ENCODE measurements at places on chromosomes 3 and 15.

- no peak for DNase-seq
Observed at GRCh38 chr3:196942915-196943277, 568 bp upstream of the NCBP2 start.

DNA sequence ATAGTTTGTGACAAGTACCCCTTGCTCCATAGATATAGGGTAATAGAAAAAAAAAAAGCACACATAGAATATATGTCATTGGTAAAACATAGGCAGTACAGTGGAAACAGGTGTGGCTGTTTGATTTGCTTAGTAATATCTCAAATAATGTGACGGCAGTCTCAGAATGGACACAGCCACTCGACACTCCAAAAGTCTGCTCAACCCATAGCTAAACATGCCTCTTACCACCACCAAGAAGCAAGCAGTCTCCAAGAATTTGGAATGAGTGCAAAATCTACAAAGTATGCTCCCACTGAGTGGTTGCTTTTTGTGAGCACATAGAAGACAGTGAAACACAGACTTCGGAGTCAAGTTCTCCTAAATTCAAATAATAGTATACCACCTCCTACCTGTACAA, 43.0 kb downstream of the RAB27A start:
- DNase-seq = no peak

DNA sequence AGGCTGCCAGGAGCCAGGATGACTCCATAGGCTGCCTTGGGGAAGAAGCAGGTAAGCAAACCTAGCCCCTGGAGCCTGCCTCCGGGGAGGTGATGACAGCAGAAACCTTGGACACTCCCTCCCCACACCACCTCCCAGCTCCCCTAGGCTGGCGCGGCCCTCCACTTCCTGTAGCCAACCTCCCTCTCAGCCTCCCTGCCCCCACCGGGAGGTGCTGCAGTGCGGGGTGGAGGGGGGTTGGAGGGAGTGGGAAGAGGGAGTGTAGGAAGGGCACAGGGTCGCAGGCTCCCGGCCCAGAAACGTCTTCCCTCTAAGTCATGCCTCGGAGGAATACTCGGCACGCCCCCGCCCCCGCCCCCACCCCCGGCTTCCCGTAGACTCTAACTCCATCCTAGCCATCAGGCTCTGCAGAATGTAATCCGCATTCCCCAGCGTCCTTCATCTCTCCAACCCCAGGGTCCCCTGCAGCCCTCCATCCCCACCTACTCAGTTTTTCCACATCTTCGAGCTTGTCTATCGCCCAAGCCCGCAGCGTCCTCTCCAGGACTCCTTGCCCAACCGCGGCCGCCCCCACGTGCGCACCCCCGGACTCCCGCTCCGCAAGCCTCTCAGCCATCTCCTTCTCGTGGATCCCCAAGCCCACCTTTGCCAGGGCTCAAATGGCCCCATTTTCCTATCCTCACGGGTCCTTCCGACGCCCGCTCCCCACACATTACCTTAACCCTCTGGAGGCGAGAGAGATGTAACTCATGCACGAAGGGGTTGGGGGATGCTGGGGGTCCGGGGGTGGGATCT, 528 bp downstream of the LPCAT4 start:
- peak; percentile 48 for DNase-seq

DNA sequence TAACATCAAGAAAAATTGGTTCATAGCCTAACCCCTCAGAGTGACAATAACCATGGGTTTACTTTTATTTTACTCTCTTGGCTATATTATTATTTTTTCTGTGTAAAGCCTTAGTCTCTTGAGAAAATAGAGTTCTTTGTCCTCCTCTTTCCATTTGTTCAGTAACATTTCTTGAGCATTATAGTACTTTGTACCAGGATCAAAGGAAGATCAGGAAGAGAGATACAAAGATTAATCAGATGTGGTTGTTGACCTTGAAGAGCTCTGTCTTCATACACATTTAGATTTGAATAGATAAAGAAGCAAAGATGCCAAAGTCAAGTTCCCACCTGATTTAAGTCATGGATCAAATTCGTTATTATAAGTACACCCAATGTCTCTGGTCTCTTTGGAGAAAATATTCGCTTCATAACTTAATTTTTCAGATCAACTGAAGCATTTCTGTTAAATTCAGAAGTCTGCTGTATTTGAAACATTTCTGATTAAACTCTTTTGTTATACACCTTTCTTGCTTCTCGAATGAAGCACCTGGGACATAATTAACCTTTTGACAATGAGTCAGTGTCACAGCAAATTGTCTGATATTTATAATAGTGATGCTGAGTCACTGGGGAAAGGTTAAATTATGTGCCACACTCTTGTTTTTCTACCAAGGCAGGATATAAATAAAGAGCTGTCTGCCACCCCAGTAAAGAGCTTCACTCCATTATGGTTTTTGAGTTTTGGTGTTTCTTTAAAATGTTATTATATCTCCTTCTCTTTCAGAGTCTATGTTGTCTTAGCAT, 100.2 kb downstream of the GHSR start:
- DNase-seq = no peak

- no peak for DNase-seq
Observed at GRCh38 chr3:179398574-179399231, 51.2 kb downstream of the MFN1 start.

DNA sequence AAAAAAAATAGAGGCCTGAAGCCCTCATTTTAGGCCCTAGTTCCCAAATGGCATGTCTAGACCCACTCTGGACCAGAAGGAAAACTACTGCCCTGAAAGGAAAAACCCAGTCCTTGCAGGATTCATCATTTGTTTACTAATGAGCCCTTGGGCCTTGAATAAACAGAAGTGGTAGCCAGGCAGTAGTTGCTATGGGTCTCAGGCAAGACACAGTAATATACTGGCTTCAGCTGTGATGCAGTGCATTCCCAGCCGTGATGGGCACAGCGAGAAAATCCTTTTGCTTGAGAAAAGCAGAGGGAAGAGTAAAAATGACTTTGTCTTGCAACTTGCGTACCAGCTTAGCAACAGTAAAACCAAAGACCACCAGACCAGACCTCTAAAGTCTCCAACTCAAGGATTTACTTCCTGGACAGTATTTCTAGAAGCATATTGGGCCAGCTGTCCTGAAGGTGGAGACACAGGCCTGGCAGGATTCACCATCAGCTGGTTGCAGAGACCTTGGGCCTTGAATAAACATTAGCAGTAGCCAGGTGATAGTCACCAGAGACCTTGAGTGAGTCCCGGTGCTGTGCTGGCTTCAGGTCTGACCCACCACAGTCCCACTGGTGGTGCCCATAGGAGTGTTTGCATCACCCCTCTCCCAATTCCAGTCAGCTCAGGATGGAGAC, 208.3 kb upstream of the SLITRK3 start:
- DNase-seq = no peak

DNA sequence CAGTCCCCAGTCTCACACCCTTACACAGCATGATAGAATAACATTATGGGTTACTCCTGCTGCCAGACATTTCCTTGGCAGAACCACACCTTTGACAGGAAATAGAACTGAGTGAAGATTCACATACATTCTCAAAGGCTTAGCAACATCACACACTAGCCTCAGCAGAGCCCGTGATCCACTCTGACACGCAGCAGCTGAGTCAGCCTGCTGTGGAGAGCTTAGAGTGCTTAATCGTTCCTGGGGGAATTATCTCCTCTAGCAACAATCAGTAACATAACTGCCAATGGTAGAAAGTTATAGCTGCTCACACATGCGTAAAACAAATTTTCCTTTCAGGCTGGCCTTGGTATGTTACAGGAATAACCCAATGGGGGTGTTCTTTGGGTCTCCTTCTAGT, 382.1 kb downstream of the GAP43 start:
- DNase-seq = no peak

- DNase-seq = no peak
Observed at GRCh38 chr15:51356983-51357382, 15.5 kb downstream of the GLDN start.

- no peak for DNase-seq
Observed at GRCh38 chr3:149384911-149385321, 7.5 kb upstream of the TM4SF1 start.

DNA sequence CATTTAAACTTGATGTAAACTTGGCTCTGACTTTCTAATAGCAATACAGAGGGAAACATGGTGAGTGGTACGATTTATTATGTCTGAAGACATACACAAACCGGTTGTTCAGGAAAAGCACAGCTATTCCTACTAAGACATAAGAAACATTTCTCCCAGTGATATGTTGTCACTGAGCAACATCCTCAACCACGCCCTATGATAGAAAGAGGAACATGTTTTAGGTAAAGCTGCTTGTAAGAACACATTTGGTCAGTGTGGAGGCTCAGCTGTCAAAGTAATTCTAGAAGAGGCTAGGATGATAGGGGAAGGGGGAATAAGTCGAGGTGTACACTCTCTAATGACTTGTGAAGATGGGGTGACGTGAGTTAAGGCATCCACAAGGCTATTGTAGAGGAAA, 42.7 kb upstream of the B3GNT5 start:
- no peak for DNase-seq

DNA sequence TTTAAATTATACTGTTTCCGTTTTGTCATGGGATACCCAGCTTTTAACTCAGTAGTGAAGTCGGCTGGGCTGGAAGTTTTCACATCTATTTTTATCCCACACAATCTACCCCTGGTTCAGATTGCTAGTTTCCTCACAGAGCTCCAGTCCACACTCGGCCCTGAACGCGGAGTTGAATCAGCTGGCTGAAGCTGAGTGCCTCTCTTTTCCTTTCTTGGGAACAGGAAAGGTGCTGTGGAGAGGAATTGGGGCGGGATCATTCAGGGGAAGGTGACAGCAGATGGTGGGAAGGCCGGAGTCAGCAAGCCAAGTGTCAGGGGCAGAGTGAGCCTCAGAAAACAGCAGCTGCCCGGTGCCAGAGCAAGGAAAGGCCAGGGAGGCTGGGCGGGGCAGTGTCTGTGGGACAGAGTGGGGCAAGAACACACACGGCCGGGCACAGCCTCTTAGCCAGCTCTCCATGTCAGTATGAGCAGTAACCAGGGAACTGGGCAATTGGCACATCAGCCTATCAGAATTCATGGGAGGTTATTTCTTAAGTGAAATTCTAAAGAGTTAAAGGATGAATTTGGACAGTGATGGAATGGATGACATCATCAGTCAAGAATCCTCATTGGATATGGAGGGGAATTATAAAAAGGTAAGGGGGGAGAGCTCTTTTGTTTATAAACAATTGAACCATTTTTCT, 135.7 kb upstream of the IL12A start:
- DNase-seq = no peak

GRCh38 chr15:89490081-89490813, 6.1 kb downstream of the RHCG start:
- DNase-seq = no peak

DNA sequence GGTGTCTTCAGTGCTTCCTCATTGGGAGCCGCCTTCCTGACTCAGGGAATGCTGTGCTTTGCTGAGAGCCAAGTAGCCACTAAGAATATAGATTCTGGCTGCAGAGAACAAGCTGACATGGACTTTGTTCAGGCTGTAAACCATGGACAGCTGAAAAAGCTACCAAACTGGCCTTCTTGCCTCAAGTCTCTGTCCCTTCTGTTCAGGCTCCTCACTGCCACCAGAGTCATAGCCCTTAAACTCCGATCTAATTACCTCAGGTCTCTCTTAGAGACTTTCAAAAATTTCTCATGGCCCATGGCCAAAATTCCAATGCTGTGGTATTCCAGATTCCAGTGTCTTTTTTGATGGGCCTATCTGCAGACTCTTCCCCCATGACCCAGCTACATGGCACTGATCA, 19.4 kb upstream of the PTX3 start:
- DNase-seq = no peak

DNA sequence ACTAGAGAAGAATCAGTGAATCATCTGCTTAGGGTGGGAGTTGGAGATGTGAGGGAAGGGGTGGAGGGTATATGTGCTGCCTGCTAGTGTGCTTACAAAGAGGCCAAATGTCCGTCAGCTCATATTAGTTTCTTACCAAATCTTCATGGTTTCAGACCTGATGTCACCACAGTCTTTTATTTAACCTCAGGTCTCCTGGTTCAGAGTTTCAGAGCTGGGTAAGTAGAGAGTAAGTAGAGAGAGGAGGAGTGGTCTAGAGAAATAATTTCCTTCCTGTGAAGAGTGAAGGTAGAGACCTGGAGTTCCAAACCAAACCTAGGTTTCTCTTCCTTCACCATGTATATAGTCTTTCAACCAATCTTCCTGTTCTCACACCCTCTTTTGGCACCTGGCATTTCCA, 17.5 kb upstream of the P2RY1 start:
- DNase-seq = no peak

- no peak for DNase-seq
Observed at GRCh38 chr3:4332574-4332973, 29.4 kb downstream of the SETMAR start.

DNA sequence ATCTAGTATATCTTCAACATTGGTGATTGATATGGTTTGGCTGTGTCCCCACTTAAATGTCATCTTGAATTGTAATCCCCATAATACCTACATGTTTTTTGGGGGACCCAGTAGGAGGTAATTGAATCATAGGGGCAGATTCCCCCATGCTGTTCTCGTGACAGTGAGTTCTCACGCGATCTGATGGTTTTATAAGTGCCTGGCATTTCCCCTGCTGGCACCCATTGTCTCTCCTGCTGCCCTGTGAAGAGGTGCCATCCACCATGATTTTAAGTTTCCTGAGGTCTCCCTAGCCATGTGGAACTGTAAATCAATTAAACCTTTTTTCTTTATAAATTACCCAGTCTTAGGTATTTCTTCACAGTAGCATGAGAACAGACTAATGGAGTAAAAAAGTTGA, 1094.6 kb downstream of the ROBO2 start:
- no peak for DNase-seq

DNA sequence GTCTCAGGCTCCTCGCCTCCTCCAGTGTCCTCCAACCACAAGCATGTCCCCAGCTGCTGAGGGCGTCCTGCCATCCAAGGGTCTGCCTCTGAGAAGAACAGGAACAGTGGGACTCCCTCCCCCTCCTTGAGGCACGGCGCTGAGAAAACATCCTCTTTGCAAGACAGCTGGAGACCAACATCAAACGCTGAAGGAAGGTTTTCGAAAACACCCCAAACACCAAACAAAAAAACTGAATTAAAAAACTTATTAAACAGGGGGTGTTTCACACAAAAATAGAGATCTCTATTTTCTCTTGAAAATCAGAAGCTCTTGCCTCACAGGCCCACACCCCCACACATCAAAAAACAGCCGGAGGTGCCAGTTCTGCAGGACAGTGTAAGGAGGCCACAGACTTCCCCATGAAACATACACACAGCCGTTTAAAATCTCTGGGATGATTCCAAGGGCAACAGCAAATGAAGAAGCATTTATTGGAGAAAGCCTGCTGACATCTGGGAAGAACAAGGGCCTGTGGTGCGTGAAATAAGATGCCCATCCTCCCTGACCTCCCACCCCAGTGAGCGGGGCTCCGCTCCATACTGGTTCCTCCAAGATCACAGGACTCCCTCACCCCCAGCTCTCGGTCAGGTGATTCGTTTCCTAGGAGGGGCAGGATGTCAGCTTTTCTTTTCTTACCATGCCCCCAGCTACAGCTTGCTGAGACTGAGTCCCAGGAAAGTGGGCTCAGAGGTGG, 71.3 kb downstream of the NUP210 start:
- no peak for DNase-seq

Measured in liver (tissue), 10 donors.